Nucleus accumbens (tissue), 56 donors: ENCODE measurements at places on chromosomes 13 and 19.
A peak's percentile ranks its signal among the peaks of the same experiment; 100 is the strongest.

DNA sequence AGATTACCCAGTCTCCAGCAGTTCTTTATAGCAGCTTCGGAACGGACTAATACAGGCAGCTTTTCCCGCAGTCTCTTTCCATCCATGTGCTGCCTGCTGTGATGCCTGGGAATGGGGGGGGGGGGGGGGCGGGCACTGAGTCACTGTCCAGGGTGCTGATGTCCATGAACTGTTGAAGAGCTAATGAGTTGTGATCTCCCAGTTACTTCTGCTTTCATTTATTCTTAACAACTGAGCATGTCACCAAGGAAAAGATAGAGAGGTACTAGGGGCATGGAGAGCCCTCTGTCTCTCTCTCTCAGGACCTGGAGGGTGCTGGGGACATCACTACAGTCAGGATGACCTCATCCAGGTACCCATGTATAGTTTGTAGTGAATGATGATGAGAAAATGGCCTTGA lies 20.3 kb upstream of the CEACAM1 start:
- no peak for DNase-seq

GRCh38 chr19:13215572-13216380 lies 65.6 kb downstream of the IER2 start:
- no peak for DNase-seq

DNA sequence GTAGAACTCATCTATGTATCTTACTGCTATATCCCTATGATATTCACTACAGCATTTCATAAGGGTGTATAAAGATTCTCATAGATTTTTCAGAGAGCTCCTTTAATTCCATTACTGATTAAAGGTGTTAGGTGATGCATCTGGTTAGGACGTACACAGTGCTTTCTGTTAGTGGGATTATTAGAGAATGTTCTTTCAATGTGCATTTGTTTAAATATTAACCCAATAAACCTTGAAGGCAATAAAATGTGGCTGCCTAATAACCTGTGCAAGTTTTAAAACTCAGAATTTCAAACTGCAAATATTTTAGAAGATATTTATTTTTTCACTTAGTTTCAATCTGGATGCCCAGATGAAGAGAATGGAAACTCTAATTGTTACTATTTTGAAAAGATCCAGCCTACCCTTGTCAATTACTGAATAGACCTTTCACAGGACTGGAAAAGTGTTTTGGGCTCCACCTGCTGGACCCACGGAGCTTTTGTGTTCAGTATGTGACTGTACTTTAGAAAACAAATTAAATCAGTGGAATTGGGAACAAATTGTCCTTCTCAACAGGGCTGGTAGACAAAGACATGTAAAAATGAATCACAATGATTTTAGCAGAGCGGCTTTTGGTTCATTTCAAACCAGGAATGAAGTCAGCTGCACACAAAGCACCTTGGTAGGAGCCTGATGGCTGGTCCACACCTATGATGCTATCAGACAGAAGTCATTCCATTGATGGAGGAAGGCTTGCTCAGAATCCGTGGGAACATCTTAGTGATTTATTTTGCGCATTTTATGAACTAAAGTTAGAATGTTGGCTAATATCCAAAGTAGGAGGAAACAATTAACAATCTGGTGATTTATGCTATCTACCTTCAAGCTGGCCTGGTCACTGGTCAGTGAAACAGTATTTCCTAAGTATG lies 89.4 kb upstream of the RAP2A start:
- DNase-seq, result peak; percentile 58

GRCh38 chr19:34503531-34504272 lies 22.1 kb downstream of the WTIP start:
- DNase-seq, result no peak

- no peak for DNase-seq
These were observed 1.6 kb upstream of the BBC3 start for GRCh38 chr19:47232422-47233211.

DNA sequence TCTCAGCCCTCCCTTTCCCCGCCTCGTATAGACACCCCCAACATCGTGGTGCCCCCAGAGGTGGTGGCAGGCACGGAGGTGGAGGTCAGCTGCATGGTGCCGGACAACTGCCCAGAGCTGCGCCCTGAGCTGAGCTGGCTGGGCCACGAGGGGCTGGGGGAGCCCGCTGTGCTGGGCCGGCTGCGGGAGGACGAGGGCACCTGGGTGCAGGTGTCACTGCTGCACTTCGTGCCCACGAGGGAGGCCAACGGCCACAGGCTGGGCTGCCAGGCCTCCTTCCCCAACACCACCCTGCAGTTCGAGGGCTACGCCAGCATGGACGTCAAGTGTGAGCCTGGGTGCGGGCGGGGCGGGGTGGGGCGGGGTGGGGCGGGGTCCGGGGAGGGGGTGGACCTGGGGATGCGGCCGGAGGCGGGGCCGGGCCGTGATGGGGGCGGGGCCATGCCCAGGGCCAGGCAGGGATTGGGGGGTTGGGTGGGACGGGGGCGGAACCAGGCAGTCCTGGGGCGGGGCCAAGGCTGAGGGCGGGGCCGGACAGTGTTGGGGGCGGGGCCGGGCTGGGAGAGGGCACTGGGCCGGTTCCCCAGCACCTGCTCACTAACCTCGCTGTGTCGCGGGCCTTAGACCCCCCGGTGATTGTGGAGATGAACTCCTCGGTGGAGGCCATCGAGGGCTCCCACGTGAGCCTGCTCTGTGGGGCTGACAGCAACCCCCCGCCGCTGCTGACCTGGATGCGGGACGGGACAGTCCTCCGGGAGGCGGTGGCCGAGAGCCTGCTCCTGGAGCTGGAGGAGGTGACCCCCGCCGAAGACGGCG lies 7.8 kb downstream of the MAG start:
- peak; percentile 67 for DNase-seq
